ENCODE measurements at places on chromosomes 3 and 15.

DNA sequence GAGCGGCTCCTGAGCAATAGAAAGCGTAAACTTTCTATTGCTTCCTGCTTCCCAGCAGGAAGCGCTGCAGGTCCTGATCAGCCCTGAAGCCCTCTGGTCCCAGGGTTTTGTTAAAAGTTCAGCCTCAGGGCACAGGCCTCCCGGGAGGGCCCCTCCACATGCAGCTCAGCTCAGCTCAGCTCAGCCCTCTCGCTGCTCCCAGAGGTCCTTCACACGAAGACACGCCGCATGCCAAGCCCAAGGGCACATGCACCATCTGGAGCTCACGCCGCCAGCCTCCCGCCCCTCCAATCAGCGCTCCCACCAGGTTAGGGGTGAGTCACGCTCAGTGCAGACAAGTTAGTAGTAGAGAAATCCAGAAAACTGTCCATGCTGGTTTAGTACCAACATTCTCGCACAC is 12.7 kb downstream of the TKT start:
- H3K4me1 ChIP-seq: peaks cover 59% of the 10 kb centered on the region
- no peak overlapping the region for H3K4me3 ChIP-seq
- H3K36me3 ChIP-seq: peaks cover 37% of the 10 kb centered on the region
- H3K27ac ChIP-seq: peak overlapping the region; percentile 85
- H3K27me3 ChIP-seq: no peaks in the 10 kb centered on the region

DNA sequence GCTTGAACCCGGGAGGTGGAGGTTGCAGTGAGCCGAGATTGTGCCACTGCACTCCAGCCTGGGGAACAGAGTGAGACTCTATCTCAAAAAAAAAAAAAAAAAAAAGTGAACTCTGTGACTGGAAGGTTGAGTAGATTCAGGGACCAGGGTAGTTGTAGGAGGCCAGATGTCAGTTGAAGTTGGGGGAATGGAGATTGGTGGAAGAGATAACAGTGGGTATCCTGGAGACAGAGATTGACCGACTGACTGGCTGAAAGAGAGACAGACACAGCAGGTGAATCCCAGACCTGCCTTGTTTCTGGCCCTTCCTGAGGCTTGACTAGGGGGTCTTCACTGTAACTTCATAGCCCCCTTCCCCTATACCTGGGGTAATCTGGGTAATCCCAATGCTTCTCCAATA is 22.1 kb upstream of the RNU6-1 start:
- H3K27ac ChIP-seq: no peak overlapping the region
- H3K36me3 ChIP-seq: no peaks in the 10 kb centered on the region
- DNase-seq: no peak
- peaks cover 19% of the 10 kb centered on the region for H3K4me1 ChIP-seq

GRCh38 chr15:48547286-48547685 is 98.2 kb downstream of the FBN1 start:
- no peak overlapping the region for H3K27ac ChIP-seq
- H3K27me3 ChIP-seq: no peaks in the 10 kb centered on the region
- no peaks in the 10 kb centered on the region for H3K4me1 ChIP-seq
- no peak overlapping the region for H3K4me3 ChIP-seq
- DNase-seq: no peak
- no peaks in the 10 kb centered on the region for H3K36me3 ChIP-seq

GRCh38 chr15:52103217-52104207 is 9.1 kb downstream of the BCL2L10 start:
- H3K4me1 ChIP-seq: no peaks in the 10 kb centered on the region
- no peak overlapping the region for H3K27ac ChIP-seq
- peak; percentile 30 for DNase-seq
- H3K36me3 ChIP-seq: no peaks in the 10 kb centered on the region

GRCh38 chr3:43327582-43327979 is 41.2 kb downstream of the SNRK start:
- H3K27me3 ChIP-seq: no peaks in the 10 kb centered on the region
- peak overlapping the region; percentile 31 for H3K27ac ChIP-seq
- peaks cover 32% of the 10 kb centered on the region for H3K4me1 ChIP-seq
- no peak for DNase-seq
- H3K36me3 ChIP-seq: peaks cover under 1% of the 10 kb centered on the region
- no peak overlapping the region for H3K4me3 ChIP-seq

DNA sequence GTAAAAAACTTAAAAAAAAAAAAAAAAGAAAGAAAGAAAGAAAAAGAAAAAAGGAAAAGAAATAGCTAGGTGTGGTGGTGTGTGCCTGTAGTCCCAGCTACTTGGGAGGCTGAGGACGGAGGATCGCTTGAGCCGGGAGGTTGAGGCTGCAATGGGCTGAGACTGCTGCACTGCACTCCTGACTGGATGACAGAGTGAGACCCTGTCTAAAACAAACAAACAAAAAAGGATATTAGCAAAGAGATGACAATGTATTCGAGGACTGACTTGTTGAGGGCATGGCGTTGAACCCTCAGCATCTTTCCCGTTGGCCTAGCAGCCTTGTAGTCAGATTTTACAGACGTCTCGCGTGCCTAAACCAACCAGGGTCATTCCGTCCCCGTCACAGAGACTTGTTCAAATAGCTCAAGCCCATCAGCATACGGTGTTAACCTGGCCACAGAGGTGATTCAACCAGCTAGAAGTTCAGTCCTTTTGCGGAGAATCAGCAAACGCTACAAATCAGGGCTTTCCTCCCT is 528 bp upstream of the NIT2 start:
- no peaks in the 10 kb centered on the region for H3K36me3 ChIP-seq
- peak overlapping the region; percentile 67 for H3K27ac ChIP-seq
- peak; percentile 21 for DNase-seq
- peaks cover 7% of the 10 kb centered on the region for H3K4me1 ChIP-seq

Data from thyroid gland (tissue), 4 donors.